Fibroblast of villous mesenchyme (primary cell): ENCODE measurements at places on chromosomes 4 and X. TPM values are rescaled to one million over a fixed set of nuclear protein-coding genes. Genes with fewer than 3 reads are reported as not detected.
A peak's percentile ranks its signal among the peaks of the same experiment; 100 is the strongest.

HPRT1 gene
- total RNA-seq: 6.8 and 17.3 TPM in 2 replicates

DNA sequence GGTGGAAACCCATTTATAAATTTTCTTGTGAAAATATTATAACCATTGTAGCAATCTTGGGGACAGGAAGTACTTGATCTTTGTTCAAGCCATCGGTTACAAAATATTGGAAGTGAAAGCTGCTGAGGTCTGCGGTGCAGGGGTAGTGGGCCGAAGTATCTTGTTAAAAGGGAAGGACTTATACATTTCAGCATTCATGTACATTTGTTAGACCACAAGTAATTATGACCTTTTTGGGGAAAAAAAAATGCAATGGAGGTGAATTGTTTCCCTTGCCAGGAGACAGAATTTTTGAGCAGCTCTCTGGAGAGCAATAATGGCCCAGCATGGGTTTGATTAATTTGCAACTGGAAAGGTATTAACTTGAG is 121.3 kb downstream of the EGF start:
- DNase-seq: no peak

TRIM75 gene
- total RNA-seq: 0.32 TPM in 1 of 2 replicates, not detected in the other

DNA sequence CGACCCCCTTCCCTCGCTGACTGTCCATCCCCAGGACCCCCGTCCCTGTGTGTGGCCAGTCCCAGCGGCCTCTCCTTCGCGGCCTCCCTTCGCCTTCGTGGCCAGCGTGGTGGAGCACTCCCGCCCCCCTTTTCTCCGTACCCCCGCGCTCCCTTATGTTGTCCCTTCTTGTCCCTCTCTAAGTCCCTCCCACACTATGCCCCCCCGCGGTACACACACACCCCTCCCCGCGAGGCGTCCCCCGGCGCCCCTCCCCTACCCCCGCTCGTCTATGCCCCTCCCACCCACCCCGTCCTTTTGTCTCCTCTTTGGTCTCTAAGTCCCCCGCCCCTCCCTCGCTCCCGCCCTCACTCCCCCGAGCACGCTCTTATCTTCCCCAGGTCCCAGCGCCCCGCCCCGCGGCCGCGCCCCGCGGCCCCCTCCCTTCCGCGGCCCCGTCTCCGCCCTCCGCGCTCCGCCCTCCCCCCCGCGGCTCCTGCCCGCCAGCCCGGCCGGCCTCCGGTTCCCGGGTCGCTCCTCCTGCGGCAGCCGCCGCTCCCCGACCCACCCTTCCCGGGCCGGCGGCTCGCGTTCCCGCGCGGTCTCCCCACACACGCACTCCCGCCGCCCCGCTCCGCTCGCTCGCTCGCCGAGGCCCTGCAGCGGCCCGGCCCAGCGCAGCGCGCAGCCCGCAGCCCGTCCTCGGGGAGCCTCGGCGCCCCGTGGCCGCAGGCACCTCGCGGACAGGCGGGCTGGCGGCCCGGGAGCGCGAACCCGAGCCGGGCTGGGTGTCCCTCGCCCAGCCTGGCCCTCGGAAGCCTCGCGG is 26.3 kb downstream of the UTP14A start:
- peak; percentile 93 for DNase-seq

DNA sequence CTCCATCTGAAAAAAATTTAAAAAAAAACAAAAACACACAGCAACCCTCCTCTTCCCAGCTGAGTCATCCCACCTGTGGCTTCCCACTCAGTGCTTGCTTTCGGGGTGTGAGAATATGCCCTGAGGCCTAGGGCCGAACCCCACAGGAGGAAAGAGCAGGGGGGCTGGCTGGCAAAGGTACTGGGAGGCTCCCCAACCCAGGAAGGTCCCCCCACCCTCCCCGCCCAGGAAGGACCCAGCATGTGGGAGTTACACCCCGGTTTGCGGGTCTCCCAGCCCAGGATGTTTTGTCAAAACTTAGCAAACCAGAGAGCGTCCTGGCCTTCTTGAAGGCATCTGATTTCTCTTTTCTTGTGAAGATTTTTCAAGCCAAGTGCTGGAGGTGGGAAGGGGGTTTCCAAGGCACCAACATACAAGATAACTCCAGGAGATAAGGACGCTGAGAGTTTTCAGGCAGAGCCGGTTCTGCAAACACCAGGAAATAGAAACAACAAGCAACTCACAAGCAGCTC is 25.7 kb upstream of the CSF2RA start:
- no peak for DNase-seq

GRCh38 chrX:136198010-136198409 is 50.7 kb downstream of the FHL1 start:
- no peak for DNase-seq

DNA sequence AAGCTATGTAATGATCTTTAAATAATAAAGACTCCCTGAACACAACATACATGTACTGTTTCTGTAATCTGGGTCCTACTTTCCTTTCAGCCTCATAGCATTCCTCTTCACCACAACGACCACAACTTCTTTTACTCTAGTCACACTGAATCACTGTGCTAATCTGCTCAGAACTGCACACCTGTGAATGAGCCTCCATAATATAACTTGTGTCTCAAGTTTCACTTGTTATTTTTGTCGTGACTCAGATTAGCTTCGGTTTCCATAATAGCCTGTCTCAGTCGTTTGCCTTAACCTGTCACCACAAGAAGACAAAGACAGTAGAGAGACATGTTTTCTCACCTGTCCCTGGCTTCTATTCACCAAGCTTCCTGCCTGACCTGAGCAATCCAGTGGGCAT is 61.8 kb downstream of the MAGED1 start:
- DNase-seq: no peak

UNC5C gene
- under 0.01 and 0.43 TPM in 2 replicates for total RNA-seq

GRCh38 chrX:71228063-71228642 is 5.1 kb downstream of the GJB1 start:
- DNase-seq: no peak

DNA sequence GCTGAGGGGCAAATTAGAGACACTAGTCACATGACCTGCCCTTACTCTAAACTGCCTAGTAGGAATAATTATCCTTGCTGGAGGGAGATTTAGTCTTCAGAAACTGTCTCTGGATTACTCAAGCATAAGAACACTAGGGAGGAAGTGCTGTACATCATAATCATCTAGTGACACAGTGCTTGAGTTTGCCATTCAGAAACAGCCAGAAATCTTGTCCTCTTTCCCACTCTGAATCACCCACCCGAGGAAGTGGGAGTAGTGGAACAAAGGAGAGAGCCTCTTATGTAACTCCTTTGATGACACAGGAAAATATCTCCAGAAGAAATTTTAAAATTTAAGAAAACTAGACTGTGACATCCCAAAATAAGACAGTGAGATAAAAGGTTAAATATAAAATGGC is 69.3 kb upstream of the PCDH19 start:
- DNase-seq: no peak

DNA sequence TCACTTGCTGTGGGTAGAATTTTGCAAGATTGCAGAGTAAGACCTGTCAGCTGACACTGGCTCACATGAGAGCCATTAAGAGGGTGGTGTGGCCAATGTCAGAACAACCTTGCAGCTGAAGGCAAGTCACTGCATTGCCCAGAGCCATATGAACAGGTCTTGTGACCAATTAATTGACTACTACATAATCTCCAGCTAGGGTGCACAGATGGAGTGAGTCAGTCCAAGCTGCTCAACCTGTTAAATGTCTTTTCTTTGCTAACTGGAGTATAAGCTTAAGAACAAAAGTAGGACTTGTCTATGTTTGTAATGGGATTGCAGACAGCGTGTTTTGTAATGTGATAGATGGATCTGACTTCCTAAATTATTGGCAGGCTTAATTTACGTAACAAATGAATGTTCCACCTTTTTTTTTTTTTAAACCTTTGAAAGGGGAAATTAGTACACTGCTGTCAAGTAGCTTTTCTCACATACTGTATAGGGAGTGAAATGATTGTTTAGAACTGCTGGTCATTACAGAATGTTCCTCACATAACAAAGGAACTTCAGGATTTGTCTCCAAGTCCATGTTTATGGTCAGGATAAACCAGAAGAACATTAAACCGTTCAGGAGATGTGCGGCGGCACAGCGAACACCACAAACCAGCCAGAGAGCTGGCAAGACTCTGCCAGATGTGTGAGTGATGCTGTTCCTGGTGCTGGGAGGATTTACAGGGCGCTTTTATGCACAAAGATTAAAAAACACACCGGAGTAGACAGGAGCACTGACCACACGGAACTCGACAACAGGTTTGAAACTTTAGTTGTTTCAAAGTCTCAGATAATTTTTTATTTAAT is 37.0 kb downstream of the FNIP2 start:
- peak; percentile 60 for DNase-seq

- DNase-seq: no peak
Observed at GRCh38 chr4:163866728-163867315, 372.3 kb downstream of the TMA16 start.

DNA sequence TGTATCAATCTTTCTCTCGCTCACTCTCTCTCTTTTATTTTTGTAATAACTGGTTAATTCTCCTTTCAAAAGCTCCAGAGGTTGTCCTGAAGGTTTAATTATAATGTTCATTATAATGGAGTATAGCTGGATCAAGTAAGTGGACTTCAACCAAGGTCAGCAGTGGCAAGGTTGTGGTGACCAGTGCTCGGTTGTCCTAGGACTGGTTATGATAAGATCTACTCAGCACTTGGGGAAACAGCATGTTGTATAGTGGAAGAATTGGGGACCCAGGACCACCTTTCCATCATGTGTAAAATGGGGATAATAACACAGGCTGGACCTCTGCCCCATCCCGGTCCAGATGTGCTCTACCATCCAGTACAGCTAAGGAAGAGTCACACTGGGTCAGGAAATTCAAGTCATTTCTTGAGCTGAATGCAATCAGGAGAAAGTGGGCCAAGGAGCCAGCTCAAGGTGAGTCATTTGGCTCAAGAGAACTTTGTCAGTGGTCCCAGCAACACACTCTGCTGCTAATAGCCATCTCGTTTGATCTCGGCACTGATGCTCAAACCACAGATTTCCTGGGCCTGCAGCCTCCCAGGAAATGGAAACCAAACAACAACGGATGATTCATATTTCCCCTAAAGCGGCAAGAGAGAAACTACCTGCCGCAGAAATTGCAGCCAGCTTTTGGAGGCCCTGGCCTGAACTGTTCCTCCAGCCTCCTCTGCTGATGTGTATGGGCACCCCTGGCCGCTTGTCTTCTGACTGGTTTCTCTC is 123.6 kb upstream of the RBPJ start:
- peak; percentile 85 for DNase-seq
